ENCODE measurements at places on chromosomes 6 and 20. TPM values are rescaled to one million over a fixed set of nuclear protein-coding genes. Genes with fewer than 3 reads are reported as not detected.

DNA sequence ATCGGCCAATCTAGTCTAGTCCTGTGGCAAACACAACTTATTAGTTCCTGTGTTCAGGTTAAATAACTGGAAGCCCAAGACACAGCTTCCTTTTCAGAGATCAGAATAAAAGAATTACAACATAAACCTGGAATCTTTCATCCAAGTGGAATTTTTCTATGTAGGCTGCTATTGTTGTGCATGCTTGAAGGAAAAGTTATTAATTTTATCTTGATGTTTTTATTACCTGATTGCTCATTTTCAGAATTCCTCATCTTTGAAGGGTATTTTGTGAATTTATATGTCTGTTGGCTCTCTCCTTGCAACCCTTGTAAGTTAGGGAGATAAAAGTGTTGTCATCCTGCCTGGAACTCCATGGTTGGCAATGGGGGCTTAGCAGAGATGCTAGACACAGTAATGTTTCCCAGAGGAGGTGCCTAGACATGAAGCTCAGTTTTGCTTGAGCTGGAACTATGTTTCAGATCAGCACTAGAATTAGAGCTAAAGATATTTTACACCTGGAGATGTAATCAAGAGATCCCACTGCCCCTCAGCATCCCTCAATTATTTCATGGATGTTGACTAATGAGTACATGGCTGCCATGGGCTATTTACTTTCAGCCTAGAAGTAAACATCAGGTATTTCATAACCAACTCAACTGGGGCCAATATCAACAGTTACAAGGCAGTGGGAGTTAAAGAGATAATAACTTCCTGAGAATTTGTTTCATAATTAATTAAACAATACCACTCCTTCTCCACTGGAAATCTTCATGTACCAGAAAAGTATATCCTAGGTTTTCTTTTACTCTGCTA lies 367.0 kb upstream of the MARCKS start:
- no peaks in the 10 kb centered on the region for H3K27me3 ChIP-seq
- H3K27ac ChIP-seq: no peak overlapping the region
- H3K4me3 ChIP-seq: no peak overlapping the region
- DNase-seq: no peak
- peaks cover 6% of the 10 kb centered on the region for H3K4me1 ChIP-seq
- H3K36me3 ChIP-seq: no peaks in the 10 kb centered on the region

DNA sequence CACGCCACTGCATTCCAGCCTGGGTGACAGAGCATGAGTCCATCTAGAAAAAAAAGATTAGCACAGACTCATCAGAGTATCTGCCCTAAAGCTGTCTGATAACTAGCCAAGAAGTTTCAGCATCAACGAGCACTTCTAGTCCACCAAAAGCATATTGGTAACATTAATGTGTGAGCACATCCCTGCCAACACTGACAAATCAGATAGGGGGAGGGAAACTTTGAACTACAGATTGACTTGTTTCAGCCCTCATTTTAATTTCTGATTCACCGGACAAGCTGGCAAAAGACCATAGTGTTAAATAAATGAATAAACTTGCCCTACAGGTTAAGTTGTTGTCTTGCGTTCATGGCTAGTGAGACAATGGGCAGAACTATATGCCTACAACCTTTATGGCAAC lies 7.7 kb upstream of the SEC63 start:
- H3K27ac ChIP-seq: no peak overlapping the region
- no peak overlapping the region for H3K4me3 ChIP-seq
- DNase-seq: no peak
- no peaks in the 10 kb centered on the region for H3K36me3 ChIP-seq

DNA sequence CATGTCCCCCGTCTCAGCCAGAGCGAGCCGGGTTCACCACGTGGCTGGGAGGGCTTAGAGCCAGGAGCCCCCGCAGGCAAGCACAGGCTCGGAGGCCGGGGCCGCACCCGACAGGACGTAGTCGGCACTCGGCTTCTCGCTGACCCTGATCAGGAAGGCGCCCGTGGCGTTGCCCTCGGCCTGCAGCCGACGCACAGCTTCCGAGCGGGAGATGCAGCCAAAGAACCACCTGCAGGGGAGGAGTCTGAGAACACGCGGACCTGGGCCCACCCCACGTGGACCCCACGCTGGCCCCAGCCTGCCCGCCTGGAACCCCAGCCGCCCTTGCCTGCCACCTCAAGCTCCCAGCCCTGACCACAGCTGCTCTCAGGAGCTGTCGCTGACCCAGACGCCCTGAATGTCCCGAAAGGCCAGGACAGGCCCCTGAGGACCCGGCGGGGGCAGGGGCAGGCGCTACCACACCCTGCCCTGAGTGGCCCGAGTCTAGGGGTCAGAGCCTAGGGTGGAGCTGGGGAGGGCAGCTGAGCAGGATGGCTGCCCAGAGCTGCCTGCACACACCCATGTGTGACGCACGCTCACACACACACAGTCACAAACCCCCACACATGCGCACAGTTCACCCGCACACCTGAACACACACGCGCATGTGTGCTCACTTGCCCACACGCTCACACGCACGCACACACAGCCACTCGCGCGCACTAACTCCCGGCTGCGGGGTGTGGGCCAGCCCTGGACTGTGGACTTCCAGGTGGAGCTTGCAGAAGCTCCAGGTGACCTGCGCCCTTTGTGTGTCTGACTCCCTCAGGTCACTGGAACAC lies 2.1 kb downstream of the PTK6 start:
- H3K36me3 ChIP-seq: no peaks in the 10 kb centered on the region
- DNase-seq: no peak
- no peak overlapping the region for H3K4me3 ChIP-seq
- H3K27ac ChIP-seq: no peak overlapping the region
- H3K27me3 ChIP-seq: no peaks in the 10 kb centered on the region

PLEKHG1 gene
- total RNA-seq: 48.7 TPM

DNA sequence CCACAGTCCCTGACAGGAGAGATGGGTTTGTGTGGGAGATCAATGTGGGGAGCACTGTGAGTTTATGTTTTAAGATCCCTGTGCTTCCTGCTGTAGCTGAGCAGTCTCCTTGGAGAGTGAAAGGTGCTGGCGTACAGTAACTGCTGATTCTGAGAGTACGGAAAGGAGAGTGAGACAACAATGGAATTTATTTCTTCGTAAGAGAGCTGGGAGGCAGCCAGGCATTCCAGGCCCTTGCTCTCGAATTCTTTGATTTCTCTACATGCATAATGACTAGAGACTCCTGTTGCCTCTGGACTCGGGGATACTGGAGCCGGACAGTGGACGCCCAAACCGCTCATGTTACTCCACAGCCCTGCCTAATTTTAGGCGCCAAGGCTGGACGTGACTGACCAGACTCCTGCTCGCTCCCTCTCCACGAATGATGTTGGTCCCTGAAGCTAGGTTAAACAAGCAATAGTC lies 131.0 kb upstream of the PHACTR1 start:
- H3K4me3 ChIP-seq: peak overlapping the region; percentile 23
- no peaks in the 10 kb centered on the region for H3K27me3 ChIP-seq
- peaks cover 16% of the 10 kb centered on the region for H3K4me1 ChIP-seq

DNA sequence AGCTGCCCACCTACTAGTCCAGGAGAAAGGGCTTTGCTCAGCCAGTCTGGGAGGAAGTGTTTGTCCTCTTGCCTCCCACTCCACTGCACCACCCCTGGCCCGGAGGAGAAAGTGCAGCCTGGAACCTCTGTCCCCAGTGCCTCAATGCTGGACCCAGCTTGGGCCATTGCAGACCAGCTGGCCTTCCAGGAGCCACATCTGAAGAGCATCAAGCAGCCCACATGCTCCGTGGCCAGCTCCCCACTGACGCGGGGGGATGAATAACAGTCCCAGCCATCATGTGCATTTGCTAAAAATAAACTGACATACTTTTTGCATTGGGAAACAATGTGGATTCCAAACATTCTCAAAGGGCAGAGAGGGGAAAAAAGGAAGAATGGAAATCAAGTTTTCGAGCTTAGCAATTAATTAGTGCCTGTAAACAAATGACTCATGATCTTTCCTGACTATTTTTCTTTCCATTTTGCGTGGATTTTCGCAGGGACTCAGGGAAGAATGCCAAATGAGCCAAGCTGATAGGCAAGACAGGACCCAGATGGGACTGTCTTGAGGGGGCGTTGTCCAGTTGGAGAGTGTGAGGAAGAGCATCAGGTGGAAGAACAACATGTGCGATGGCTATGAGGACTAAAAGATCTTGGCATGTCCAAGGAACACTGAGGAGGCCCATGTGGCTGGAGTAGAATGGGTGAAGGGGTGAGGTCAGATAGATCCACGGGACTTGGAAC lies 34.1 kb downstream of the CEBPB start:
- H3K27ac ChIP-seq: no peak overlapping the region
- no peak for DNase-seq
- no peaks in the 10 kb centered on the region for H3K36me3 ChIP-seq
- no peak overlapping the region for H3K4me3 ChIP-seq

DNA sequence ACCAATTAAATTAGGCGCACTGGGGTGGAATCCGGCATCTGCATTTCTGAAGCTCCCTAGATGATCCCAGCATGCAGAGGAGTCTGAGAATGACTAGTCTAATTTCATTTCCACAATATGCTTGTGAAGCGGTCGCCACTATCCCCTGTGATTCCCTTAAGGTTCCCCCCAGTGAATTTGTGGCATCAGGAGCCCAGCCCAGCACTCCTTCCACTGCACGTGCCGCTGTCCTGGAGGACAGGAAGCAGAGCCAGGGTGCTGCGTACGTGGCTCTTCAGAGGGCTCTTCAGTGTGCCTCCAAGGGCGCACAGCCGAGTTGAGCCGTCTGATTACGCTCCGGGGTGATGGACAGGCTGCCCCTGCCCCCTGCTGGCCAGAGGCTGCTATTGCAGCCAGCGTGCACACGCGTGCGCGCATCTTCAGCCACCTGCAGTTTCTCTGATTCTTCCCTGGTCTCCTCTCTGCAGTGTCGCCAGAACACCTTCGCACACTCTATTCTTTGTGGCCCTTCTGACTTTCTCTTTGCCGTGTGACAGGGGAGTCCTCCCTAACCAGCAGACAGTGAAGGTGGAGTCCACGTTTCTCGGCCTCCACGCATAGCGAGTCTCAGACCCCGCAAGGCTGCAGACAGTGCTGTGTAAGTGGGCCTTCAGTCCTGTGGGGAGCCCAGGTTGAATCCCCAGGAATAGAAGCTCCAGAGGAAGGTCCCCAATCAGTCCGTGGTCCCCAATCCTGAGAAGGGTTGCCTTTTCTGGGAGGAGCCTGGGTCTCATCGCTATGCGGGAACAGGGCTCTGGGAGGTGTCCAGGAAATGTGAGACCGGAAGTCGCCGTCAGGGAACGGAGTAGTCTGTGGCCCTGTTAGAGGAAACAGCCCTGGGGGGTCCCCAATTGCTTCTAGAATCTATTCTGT lies 16.5 kb upstream of the NCR2 start:
- no peaks in the 10 kb centered on the region for H3K36me3 ChIP-seq
- H3K4me1 ChIP-seq: peaks cover 9% of the 10 kb centered on the region
- peak overlapping the region; percentile 82 for H3K4me3 ChIP-seq
- H3K27me3 ChIP-seq: peaks cover 45% of the 10 kb centered on the region
- peak; percentile 87 for DNase-seq

DNA sequence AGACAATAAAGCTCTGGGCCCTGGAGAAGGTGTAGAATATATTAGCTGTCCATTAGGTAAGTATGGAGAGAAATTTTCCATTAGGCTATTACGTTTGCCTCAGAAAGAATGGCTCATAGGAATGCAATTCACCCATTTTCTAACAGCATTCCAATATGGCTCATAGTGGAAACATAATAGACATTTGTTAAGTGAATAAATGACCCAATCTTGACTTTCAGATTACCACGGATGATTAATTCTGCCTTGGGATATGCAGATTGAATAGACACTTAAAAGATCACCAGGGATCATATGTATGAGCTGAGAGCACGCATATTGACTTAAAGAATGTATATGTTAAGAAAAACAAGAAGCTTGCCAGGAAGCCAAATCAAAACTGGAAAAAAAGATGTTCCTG lies 209.1 kb upstream of the CDYL start:
- no peaks in the 10 kb centered on the region for H3K36me3 ChIP-seq
- DNase-seq: no peak
- H3K27ac ChIP-seq: no peak overlapping the region

DNA sequence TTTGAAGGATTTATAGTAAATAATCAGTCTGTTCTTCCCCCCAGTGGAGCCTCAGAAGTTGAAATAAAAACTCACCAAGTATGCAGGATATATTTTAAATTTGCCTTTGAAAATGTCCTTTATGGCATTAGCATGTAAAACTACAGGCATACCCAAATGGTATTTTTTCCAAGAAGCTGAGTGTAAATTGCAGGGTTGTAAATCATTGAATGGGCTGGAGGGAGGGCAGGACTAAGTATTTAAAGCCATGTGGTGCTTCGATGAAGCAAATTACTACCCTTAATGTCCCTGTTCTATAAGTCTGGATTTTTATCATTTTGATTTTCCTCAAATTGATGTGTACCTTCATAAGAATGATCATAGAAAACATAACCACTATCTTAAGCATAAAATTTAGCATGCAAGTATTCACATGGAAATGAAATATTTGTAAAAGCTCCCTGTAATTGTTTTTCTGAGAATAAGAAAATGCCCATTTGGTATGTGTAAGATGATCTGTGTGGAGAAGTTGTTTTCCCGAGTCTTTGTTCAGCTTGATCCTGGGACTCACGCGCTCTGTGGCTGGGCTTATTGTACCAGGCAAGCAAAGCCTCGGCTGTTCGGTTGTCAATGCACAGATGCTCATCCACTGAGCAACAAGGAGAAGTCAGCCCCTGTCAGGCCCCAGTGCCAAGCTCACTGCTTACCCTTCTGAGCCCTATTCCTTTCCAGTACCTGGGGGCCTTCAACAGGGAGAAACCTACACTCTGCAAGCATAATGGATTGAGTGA lies 66.7 kb downstream of the CD164 start:
- no peak for DNase-seq
- H3K27ac ChIP-seq: no peak overlapping the region
- H3K4me1 ChIP-seq: peaks cover 17% of the 10 kb centered on the region
- no peaks in the 10 kb centered on the region for H3K27me3 ChIP-seq

DEFB132 gene
- not detected for total RNA-seq

DNA sequence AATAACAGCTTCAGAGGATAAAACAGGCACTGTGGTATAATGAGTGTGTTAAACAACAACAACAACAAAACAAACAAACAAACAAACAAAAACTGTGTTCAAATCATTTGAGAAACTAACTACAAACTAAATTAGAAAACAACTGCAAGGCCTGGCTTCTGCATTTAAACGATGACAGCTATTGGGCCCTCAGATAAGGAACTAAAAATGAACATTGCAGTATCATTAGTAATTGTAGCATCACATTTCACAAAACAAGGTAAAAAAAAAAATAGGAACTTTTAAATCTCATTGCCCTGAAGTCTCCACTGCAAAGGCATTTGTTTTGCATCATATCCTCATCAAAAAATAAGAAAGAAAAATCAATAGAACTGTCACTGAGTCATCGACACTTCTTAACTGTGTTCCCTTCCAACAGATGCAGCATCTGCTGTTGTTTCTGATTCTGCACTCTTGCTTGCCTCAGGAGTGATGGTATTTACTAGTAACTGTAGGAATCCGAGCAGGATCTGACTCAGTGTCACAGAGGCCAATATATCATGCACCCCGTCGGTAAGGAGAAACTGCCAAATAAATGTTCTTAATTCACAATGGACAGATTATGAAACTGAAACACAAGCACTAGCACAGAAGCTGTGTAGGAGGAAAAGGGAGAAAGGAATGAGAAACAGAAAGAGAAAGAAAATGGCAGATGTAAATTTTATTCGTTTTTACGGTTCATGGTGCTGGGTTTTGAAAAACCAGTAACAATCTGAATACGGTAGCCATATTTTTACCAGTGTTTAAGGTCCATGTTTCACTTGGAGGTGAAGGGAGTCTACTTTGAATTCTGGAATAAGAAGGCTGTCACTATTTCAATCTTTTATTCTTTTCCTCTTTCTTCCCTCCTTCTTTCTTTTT lies 365.7 kb upstream of the EPHA7 start:
- H3K27me3 ChIP-seq: no peaks in the 10 kb centered on the region
- H3K36me3 ChIP-seq: no peaks in the 10 kb centered on the region
- DNase-seq: no peak
- peaks cover 13% of the 10 kb centered on the region for H3K4me1 ChIP-seq
- peak overlapping the region; percentile 23 for H3K27ac ChIP-seq
- peak overlapping the region; percentile 13 for H3K4me3 ChIP-seq

Data from type B pancreatic cell (in vitro differentiated cells).